Osteoblast (primary cell): ENCODE measurements at places on chromosomes 6 and 20. TPM values are rescaled to one million over a fixed set of nuclear protein-coding genes. Genes with fewer than 3 reads are reported as not detected.

DNA sequence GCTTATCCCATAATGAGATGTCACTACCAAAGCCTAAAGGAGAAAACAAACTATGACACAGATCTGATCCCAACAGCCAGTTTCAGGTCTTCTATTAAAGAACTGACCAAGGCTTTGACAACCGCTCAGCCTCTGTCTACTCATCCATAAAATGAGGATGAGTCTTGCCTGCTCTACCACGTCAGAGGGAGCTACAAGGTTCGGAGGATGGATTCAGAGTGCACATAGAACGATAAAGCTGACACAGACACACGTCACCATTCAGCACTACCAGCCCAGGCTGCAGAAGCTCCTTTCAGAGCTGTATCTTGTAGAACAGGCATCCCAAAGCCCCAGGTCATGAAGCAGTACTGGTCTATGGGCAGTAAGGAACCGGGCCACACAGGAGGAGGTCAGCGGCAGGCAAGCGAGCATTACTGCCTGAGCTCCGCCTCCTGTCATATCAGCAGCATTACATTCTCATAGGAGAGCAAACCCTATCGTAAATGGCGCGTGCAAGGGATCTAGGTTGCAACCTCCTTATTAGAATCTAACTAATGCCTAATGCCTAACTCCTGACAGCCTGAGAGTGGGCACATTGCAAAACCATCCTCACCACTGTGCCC lies 25.1 kb downstream of the KIF16B start:
- H3K27me3 ChIP-seq = no peaks in the 10 kb centered on the region
- no peak overlapping the region for H3K4me3 ChIP-seq
- DNase-seq = no peak
- no peak overlapping the region for H3K27ac ChIP-seq

DNA sequence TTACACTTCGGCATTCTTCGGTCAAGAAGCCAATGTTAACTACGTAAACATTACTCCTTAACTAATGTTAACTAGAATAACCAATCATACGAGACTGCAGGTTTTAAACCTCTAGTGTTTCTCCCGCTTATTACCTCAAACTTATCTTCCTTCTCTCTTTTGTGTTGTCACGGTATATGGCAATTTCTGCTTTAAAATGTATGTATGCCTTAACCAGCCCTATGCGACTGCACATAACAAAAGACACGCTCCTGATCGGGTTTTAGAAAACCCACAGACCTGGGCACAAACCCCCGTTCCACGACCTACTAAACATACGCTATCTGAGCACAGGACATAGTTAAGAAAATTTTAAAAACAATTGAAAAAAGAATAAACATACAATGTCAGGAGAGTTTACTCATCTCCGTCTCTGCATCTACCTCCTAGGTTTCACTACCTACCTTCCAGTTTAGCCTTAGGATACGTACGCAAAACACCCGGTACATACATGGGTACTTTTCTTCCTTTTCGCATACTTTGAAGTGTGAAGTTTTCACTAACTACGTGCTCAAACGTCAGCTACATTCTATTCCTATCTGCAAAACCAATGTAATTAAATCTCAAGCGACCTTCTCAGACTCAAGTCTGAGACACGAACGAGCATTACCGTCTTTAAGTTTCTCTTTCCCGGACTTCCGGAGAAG lies 1.1 kb downstream of the CD164 start:
- peak overlapping the region; percentile 99 for H3K27ac ChIP-seq
- peaks cover 23% of the 10 kb centered on the region for H3K36me3 ChIP-seq
- H3K27me3 ChIP-seq = peaks cover 5% of the 10 kb centered on the region
- peak overlapping the region; percentile 93 for H3K4me3 ChIP-seq
- peaks cover 27% of the 10 kb centered on the region for H3K4me1 ChIP-seq

GRCh38 chr6:150201285-150201684 lies 58.4 kb downstream of the PPP1R14C start:
- no peaks in the 10 kb centered on the region for H3K4me1 ChIP-seq
- DNase-seq = peak; percentile 65
- H3K27me3 ChIP-seq = no peaks in the 10 kb centered on the region
- no peaks in the 10 kb centered on the region for H3K36me3 ChIP-seq
- H3K27ac ChIP-seq = no peak overlapping the region
- no peak overlapping the region for H3K4me3 ChIP-seq

The YIPF3 gene
- total RNA-seq = 98.8 and 126 TPM in 2 replicates

DNA sequence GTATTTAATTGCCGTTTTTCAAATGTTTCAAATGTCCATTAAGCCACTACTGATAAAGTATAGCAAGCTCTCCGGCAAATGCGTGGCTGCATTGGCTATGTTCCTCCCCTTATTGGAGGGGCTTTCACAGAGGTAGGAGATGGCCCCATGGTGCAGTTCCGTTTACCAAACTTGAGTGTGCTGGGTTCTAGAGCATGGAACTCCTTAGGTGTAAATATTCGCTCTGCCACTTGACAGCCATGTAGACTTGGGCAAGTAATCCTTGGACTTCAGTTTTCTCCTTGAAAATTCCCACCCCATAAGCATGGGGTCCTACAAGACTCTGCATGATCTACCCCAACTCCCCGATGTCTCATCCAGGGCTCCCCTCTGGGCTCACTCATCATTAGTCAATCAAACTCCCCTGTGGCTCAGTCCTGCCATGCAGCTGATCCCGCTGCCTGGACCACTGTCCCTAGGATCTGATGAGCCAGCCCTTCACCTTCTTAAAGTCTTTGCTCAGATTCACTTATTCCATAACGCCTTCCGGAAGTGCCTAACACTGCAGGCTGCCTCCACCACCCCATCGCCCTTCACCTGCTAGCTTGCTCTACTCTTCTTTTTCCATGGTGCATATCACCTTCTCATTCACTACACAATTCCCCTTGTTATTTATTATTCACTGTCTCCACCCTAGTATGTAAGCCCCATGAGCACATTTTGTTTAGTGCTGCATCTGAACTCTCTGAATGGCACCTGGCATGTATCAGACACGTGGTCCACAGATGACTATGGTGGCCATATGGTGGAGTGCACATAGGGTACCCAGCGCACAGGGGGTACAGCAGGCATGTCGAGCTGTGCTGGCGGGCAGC lies 18.8 kb downstream of the PRR18 start:
- H3K27ac ChIP-seq = no peak overlapping the region
- no peaks in the 10 kb centered on the region for H3K4me1 ChIP-seq
- peaks cover 7% of the 10 kb centered on the region for H3K27me3 ChIP-seq
- no peaks in the 10 kb centered on the region for H3K36me3 ChIP-seq
- no peak overlapping the region for H3K4me3 ChIP-seq
- no peak for DNase-seq

DNA sequence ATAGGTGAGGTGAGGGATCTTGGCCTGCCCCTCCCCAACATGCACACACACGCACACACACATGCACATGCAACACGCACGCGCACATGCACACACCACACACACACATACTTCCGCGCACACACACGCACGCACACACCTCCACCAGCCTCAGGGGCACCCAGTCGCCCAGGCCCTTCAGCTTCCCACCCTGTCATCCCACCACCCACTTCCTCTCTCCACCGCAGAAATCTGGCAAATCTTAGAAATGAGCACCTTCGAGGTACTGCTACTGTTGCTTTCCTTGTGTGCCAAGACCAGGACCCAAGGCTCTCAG lies 1.2 kb downstream of the SPDEF start:
- H3K27me3 ChIP-seq = no peaks in the 10 kb centered on the region
- no peak overlapping the region for H3K27ac ChIP-seq
- H3K36me3 ChIP-seq = no peaks in the 10 kb centered on the region
- no peak overlapping the region for H3K4me3 ChIP-seq
- H3K4me1 ChIP-seq = no peaks in the 10 kb centered on the region
- no peak for DNase-seq

- no peaks in the 10 kb centered on the region for H3K4me1 ChIP-seq
- H3K4me3 ChIP-seq = no peak overlapping the region
- H3K36me3 ChIP-seq = no peaks in the 10 kb centered on the region
- no peaks in the 10 kb centered on the region for H3K27me3 ChIP-seq
- H3K27ac ChIP-seq = no peak overlapping the region
Observed at GRCh38 chr6:48449002-48449401, 338.0 kb upstream of the PTCHD4 start.

DNA sequence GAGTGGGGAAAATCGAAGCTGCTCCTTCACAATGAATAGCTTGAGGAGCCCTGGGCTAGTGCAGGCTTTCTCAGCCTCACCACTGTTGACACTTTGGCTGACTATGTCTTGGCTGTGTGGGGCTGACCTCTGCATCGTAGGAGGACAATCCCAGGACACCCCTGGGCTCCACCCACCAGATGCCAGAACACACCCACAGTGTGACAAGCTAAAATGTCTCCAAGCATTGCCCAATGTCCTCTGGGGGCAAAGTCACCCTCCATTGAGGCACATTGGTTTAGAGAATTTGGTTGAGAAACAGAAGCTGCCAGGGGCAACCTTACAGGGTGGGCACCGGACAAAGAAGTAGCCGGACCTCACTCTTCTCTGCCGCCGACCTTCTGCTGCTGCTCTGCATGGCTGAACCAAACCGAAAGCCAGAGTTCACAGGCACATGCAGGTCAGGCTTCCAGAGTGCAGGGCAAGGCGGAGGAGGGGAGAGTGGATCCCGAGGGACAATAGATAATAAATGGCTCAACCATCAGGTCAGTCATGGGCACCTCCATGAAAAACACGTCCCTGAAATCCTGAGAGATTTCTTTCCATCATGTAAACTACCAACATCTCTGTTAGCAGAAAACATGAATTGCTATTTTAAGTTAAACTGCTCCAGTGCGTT lies 189.0 kb downstream of the LRFN2 start:
- no peaks in the 10 kb centered on the region for H3K4me1 ChIP-seq
- no peaks in the 10 kb centered on the region for H3K36me3 ChIP-seq
- H3K27me3 ChIP-seq = no peaks in the 10 kb centered on the region
- no peak overlapping the region for H3K4me3 ChIP-seq

The PROKR2 gene
- total RNA-seq = not detected in 2 replicates

DNA sequence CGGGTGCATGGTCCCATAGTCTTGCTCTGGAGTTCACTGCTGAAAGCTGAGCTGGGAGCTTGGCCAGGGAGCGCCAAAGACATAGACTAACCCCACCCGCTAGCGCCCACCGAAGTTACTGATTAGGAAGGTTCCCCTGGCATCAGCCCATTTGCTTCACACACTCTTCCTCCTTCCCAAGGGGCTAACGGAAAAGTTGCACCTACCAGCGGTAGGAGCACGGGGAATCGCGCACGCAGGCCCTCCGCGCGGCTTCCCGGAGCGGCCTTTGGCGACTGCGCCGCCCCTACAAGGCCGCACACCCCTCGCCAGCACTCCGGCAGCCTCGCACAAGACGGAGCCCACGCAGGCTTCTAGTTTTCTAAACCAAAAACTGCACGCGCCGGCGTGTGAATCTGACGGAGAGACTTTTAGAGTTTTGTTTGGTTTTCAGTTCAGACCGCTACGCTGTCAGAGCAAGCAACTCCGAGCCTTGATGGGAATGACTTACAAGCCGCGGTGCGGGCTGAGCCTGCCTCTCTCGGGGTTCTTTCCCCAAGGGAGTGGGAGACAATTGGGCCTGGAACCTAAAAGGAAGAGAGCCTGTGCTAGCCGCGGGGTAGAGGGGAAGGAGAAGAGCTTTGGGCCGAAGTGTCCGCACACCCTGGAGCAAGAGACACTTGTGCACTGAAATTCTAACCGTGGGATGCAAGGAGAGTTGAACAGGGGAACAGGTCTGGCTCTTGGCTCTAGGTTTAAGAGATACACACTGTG lies 891 bp upstream of the POU3F2 start:
- H3K36me3 ChIP-seq = no peaks in the 10 kb centered on the region
- peaks cover 74% of the 10 kb centered on the region for H3K27me3 ChIP-seq
- H3K4me3 ChIP-seq = peak overlapping the region; percentile 71
- DNase-seq = peak; percentile 88
- H3K27ac ChIP-seq = no peak overlapping the region

DNA sequence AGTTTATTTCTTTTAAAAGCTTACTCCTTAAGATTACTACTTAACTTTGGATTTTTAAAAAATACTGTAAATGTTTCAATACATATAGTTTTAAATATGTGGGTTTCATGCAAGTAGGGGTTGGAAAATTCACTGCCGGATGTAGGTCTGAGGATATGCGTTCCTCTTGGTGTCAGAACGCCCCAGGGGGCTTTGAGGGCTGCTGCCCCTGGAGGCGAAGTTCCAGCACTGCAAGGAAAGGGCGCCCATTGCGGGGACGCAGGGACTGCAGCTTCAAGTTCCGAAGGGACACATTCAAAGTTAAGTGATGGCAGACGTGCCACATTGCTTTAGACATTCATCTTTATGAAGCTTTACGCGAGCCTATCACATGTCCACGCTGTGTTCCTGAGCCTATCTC lies 152.9 kb downstream of the SOD2 start:
- H3K36me3 ChIP-seq = no peaks in the 10 kb centered on the region
- no peak for DNase-seq
- no peak overlapping the region for H3K4me3 ChIP-seq
- no peaks in the 10 kb centered on the region for H3K4me1 ChIP-seq
- no peak overlapping the region for H3K27ac ChIP-seq

DNA sequence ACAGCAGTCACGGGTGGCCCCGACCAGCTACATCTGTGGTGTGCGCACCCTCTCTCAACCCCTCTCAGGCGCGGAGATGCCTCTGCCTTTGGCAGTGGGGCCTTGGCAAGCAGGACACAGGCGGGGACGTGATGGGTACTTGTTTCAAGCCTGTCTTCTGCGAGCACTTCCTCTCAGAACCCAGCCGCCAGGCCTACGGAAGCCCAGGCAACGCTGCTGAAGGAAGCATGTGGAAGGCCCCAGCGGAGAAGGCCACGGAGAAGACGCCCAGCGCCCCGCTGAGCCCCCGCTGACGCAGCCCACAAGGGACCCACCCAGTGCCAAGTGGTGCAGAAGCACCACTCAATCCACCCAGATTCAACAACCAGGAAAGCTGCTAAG lies 13.0 kb downstream of the SERPINB6 start:
- no peak overlapping the region for H3K27ac ChIP-seq
- peaks cover 33% of the 10 kb centered on the region for H3K36me3 ChIP-seq
- peaks cover 30% of the 10 kb centered on the region for H3K4me1 ChIP-seq
- H3K27me3 ChIP-seq = no peaks in the 10 kb centered on the region

The SYCP2 gene
- total RNA-seq = 0.59 and 1.4 TPM in 2 replicates

DNA sequence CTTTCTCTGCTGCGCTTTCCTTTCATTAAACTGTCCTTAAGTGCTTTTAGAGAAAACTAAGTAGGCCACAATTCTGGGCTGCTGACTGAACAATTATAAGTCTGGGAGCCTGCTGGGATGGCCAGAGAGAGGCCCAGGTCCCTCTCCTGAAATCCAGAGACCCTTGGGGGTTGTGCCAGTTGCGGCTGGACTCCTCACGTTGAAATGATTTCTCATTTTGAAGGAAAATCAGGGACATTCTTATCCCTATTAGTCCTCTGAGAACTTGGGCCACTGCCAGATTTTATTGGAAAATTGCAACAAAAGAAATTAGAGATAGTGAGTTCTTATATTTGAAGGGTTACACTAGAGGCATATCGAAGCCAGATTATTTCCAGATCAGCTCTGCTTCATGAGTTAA lies 145.1 kb downstream of the CLIC5 start:
- DNase-seq = peak; percentile 29
- no peaks in the 10 kb centered on the region for H3K36me3 ChIP-seq
- no peak overlapping the region for H3K4me3 ChIP-seq
- H3K27ac ChIP-seq = no peak overlapping the region
- H3K27me3 ChIP-seq = peaks cover 8% of the 10 kb centered on the region
- peaks cover 7% of the 10 kb centered on the region for H3K4me1 ChIP-seq

- no peaks in the 10 kb centered on the region for H3K36me3 ChIP-seq
- peak; percentile 85 for DNase-seq
- no peaks in the 10 kb centered on the region for H3K4me1 ChIP-seq
- no peak overlapping the region for H3K27ac ChIP-seq
- no peak overlapping the region for H3K4me3 ChIP-seq
Observed at GRCh38 chr6:44285552-44286284, 15.5 kb downstream of the TMEM151B start.
